ENCODE measurements at places on chromosomes 11 and 22.

DNA sequence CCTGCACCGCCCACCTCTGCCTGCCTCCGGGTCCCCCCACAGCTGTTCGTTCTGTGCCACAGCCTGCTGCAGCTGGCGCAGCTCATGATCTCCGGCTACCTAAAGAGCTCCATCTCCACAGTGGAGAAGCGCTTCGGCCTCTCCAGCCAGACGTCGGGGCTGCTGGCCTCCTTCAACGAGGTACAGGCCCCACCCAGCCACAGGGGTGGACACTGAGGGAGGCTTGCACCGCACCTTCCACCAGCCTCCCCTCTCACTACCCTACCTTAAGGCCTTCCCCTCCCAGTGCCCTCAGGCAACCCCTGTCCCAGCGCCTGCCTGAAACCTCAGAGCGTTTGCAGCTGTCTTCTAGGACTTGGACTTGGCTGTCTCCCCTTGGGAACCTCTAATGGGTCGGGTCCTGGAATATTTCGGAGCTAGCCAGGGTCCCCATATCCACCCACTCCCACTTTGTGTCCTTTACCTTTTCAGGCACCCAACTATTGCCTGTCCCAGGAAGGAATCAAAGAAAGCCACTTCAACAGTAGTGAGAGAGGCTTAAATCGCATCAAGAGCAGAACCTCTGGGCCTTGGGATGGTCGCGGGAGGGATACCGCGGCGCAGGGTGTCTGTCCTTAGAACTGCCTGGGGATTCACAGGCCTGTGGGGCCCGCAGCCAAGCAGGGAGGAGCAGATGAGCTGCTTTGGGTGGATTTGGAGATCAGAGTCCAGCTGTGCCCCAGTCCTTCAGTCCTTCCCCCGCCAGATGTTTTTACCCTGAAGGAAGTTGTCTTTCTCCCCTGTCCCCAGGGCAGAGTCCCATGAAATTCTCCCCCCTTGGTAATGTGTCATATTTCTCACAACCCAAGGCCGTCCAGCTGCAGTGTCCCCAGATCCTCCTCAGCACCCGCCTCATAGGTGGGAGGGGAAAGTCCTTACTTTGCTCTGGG lies 13.3 kb downstream of the SLCO2B1 start:
- no peak for DNase-seq

DNA sequence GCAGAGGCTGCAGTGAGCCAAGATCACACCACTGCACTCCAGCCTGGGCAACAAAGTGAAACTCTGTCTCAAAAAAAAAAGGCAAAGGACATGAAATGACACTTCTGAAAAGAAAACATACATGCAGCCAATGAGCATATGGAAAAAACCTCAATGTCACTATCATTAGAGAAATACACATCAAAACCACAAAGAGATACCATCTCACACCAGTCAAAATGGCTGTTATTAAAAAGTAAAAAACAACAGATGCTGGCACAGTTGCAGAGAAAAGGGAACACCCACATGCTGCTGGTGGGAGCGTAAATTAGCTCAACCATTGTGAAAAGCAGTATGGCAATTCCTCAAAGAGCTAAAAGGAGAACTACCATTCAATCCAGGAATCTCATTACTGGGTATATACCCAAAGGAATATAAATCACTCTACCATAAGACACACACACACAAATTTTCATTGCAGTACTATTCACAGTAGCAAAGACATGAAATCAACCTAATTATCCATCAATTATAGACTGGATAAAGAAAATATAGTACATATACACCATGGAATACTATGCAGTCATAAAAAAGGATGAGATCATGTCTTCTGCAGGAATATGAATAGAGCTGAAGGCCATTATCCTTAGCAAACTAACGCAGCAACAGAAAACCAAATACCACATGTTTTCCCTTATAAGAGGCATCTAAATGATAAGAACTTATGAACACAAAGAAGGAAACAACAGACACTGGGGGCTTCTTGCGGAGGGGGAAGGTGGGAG lies 15.7 kb upstream of the C11orf58 start:
- no peak for DNase-seq

DNA sequence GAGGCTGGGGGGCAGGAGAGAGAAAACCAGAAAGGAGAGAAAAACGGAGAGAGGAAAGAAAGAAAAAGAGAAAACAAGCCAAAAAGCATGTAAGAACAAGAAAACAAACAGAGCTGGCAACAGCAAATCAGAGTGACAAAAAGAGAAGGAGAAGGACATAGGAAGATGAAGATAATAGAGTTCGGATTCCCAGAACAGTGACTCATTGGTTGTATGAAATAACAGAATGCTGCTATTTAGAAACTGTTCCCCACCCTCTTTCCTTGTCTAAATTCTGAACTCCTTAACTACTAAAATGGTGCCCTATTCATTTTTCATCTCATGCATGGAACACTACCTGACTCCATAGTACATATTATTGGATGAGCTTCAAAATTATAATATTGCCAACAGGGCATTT lies 317.4 kb downstream of the C11orf87 start:
- DNase-seq = no peak

- DNase-seq = no peak
Measured at GRCh38 chr11:6657346-6657745, 1.7 kb upstream of the DCHS1 start.

DNA sequence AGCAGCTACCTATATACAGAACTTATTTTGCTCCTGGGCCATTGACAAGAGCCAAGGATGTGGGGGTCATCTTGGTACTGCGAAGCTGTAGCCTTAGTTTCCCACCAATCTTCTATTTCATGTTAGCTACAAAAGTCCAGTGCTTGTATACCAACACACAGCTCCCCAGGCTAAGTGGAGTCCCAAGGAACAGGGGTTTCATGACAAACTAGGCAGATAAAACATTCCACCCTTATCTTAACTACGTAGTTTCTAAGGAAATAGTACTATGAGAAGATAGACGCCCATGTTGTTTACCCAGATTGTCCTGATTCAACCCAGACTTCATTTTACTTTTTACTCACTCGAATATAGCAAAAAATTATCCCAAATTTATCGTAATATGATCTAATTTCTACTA lies 218.5 kb downstream of the DYNC2H1 start:
- DNase-seq = no peak

GRCh38 chr11:121567995-121568394 lies 115.2 kb upstream of the SORL1-AS1 start:
- DNase-seq = no peak

DNA sequence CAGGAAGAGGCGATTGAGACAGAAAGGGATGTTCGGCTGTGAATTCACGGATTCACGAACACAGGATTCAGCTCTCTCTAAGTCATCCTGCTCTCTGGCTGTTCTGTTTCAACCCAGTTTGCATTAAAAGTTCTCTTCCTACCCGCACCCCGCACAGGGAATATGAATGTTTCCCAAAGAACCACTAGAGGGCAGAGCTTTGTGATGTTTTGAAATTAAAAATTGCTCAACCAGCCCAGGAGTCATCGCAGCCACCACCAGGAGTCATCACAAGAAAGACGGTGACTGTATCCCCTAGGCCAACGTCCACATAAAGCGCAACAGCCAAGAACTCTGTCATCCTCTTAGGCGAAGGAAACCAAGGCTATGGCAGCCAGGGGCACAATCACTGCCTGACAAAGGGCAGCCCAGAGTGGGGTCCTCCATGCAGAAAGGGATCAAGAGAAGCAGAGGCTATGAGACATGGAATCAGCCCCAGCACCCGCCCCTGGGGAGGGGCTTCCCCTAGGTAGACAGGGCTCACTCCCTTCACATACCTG lies 122.4 kb downstream of the WT1 start:
- no peak for DNase-seq

GRCh38 chr22:25352294-25352680 lies 132.8 kb downstream of the CRYBB2 start:
- no peak for DNase-seq

DNA sequence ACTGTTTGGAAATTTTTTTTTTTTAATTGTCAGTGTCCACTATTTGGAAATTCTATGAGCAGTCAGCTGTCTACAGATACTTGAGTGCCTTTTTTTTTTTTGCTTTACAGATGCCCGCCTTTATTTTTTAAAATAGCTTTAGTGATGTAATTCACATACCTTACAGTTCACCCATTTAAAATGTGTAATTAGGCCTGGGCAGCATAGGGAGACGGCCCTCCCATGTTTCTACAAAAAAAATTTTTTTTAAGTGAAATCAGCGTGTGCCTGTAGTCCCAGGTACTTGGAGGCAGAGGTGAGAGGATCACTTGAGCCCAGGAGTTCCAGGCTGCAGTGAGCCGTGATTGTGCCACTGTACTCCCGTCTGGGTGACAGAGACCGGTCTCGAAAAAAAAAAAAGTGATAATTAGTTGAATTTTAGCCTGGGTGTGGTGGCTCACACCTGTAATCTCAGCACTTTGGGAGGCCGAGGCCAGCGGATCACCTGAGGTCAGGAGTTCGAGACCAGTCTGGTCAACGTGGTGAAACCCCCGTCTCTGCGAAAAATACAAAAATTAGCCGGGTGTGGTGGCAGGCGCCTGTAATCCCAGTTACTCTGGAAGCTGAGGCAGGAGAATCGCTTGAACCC lies 1.5 kb downstream of the ZNF143 start:
- DNase-seq = no peak

GRCh38 chr22:43515411-43515810 lies 103.6 kb downstream of the MPPED1 start:
- no peak for DNase-seq

- DNase-seq = no peak
Measured at GRCh38 chr22:42608136-42608822, 6.4 kb downstream of the POLDIP3 start.

- DNase-seq = no peak
Measured at GRCh38 chr11:34086554-34087283, 18.7 kb upstream of the NAT10 start.

DNA sequence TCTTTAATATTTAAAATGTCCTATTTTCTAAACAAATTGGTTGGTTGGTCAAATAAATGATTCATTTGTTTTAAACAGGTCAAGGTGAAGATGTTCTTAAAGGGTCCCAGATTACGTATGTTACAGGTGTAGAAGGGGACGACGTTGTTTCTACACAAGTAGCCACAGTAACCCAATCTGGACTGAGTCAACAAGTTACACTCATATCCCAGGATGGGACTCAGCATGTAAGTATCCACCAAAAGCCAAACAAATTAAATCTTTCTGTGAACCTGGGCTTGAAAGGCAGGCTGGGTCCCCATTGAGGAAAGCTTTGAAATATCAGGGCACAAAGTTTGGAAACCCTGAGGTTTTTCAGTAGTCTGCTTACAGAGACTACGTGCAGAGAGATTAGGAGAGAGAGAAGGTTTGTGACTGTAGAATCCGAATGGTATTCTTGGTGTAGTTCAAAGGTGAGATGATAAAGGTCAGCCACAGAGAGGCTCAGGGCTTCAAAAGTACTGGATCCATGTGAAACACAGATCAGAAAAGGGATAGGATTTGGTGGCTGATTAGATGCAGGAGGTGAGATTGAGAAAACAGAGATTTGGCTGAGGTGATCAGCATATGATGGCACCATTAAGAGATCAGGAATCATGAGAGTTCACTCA lies 51.7 kb downstream of the ZNF143 start:
- no peak for DNase-seq
